ENCODE measurements at places on chromosomes 11 and 22. TPM values are rescaled to one million over a fixed set of nuclear protein-coding genes. Genes with fewer than 3 reads are reported as not detected.

- H3K36me3 ChIP-seq = peaks cover 17% of the 10 kb centered on the region
- no peaks in the 10 kb centered on the region for H3K4me1 ChIP-seq
- DNase-seq = no peak
These were observed 44.2 kb downstream of the TRIM66 start for GRCh38 chr11:8638300-8638699.

DNA sequence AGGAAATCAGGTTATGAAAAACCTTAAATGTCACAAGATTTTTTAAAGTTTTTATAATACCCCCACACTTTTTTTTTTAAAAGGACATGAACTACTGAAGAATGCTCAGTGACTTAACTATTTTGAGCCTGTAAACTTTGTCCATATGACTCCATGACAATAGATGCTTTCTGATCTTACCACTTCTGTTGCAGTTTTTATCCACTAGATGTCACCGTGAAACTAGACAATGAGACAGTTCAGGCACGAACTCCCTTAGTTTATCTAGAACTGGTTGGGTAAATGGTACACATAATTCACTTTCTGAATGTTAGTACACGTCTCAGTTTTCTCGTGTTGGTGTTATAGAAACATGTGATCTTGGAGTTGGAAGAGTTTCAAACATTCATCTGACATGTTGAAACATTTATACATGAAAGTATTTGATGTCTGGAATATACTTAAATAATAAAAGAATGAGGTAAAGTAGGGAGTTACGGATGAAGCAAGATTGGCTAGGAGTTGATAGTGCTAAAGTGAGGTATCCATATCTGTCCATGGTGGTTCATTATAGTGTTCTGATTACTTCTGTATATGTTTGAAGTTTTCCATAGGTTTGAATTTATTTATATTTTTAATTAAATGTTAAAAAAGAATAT lies 8.1 kb downstream of the CCDC15 start:
- no peaks in the 10 kb centered on the region for H3K36me3 ChIP-seq
- DNase-seq = no peak
- no peak overlapping the region for H3K27ac ChIP-seq
- no peaks in the 10 kb centered on the region for H3K4me1 ChIP-seq
- H3K4me3 ChIP-seq = no peak overlapping the region
- no peaks in the 10 kb centered on the region for H3K27me3 ChIP-seq

DNA sequence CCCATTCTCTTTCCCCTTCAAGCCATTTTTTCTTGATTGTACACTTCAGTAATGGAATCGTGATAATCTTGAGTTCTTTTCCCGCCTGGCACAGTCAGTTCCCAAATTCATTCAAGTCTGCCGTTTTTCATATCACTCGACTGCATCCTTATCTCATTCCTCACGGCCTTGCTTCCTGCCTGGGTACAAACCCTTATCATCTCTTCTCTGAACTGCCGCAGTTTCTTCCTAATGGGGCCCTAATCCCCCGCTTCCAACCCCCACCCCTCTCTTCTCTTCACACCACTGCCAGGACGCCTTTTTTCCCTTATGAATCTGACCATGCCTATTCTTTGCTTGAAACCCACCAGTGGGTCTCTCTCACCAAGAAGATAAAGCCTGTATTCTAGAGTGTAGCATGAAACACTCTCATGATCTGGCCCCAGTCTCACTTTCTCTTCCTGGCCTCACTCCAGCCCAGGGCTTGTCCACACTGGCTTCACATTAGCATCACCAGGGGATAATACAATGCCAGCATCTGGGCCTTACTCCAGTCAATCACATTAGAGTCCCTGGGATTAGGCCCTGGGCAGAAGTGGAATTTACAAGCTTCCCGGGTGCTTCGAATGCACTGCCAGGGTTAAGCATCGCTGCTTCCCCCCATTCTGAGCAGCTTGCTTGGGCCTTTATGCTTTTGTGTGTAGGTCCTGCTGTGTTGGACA lies 102.1 kb downstream of the FBXO7 start:
- peaks cover 9% of the 10 kb centered on the region for H3K4me1 ChIP-seq
- H3K27me3 ChIP-seq = no peaks in the 10 kb centered on the region
- no peaks in the 10 kb centered on the region for H3K36me3 ChIP-seq
- H3K27ac ChIP-seq = no peak overlapping the region
- no peak overlapping the region for H3K4me3 ChIP-seq

DNA sequence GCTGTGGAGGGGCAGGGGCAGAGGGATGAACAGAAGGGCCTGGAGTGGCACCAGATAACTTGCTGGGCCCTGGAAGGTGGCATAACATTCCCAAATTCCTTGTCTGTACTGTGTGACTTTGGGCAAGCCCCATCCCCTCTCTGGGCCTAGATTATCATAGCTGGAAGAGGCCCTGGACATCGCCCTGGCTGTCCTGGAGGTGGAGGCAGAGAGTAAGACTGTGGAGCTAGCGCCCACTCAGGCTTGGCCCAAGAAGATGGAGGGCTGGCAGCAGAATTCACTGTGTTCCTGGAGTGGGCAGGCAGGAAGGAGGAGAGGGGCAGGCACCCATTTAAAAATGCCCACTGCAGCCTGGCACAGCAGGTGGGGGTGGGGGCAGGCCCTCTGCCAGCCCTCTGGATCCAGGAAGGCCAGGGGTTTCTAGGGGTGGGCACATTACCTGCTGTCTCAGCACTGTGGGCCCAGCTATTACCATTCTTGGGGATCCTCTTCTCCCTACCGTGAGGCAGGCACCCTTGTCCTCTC lies 22.6 kb downstream of the ARHGEF17 start:
- DNase-seq = no peak
- H3K4me1 ChIP-seq = no peaks in the 10 kb centered on the region
- H3K27me3 ChIP-seq = no peaks in the 10 kb centered on the region
- no peaks in the 10 kb centered on the region for H3K36me3 ChIP-seq
- H3K4me3 ChIP-seq = no peak overlapping the region

- no peaks in the 10 kb centered on the region for H3K27me3 ChIP-seq
- H3K4me3 ChIP-seq = no peak overlapping the region
- peaks cover 22% of the 10 kb centered on the region for H3K4me1 ChIP-seq
- no peaks in the 10 kb centered on the region for H3K36me3 ChIP-seq
- no peak overlapping the region for H3K27ac ChIP-seq
These were observed 64.9 kb downstream of the BCR start for GRCh38 chr22:23245045-23245798.

GRCh38 chr22:41021613-41022454 lies 70.6 kb upstream of the EP300 start:
- peak; percentile 63 for DNase-seq
- peaks cover 15% of the 10 kb centered on the region for H3K4me1 ChIP-seq
- peak overlapping the region; percentile 74 for H3K27ac ChIP-seq
- no peaks in the 10 kb centered on the region for H3K36me3 ChIP-seq
- H3K4me3 ChIP-seq = peak overlapping the region; percentile 72
- no peaks in the 10 kb centered on the region for H3K27me3 ChIP-seq

- H3K27ac ChIP-seq = no peak overlapping the region
- H3K27me3 ChIP-seq = peaks cover 11% of the 10 kb centered on the region
- peaks cover 19% of the 10 kb centered on the region for H3K4me1 ChIP-seq
- no peak for DNase-seq
These were observed 1.3 kb downstream of the CLMP start for GRCh38 chr11:123193742-123194141.

- no peaks in the 10 kb centered on the region for H3K36me3 ChIP-seq
- H3K27me3 ChIP-seq = no peaks in the 10 kb centered on the region
- no peak overlapping the region for H3K4me3 ChIP-seq
These were observed 271.8 kb downstream of the TBC1D22A start for GRCh38 chr22:47034076-47034808.

DNA sequence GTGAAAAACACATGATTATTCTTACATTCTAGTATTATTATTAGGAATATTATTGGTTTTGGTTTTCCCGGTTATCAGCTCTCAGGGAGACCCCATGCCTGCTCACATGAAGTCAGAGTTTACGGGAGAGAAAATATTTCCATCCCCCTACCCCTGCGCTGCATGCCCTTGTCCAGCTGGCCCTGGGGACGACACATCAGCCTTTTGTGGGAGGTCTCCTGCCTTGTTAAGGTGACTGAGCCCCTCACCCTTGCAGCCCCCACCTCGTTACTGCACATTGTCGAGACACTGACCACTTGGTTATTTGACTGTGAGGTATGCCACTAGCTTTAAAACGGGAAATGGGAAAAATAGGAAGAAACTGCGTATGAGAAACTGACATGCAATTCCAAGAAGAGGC lies 63.0 kb downstream of the PARVG start:
- no peak for DNase-seq
- no peaks in the 10 kb centered on the region for H3K4me1 ChIP-seq
- no peaks in the 10 kb centered on the region for H3K27me3 ChIP-seq
- no peaks in the 10 kb centered on the region for H3K36me3 ChIP-seq
- H3K27ac ChIP-seq = no peak overlapping the region

DNA sequence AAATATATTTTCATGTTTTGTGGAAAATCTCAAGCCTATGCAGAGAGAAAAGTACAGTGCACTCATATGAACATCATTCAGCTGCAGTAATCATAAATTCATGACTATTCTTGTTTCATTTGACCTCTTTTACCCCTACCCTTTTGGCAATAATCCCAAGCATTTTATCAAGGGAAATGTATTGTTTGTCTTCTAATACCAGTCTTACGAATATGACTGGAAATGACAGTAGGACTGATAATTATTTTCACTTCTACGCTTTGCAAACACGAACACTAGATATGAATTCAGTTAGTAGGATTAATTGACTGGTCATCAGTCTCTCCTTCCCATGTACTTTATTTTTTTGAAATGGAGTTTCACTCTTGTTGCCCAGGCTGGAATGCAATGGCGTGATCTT lies 90.3 kb downstream of the MTMR3 start:
- no peak for DNase-seq
- no peak overlapping the region for H3K4me3 ChIP-seq
- H3K27ac ChIP-seq = no peak overlapping the region
- H3K36me3 ChIP-seq = no peaks in the 10 kb centered on the region
- H3K27me3 ChIP-seq = no peaks in the 10 kb centered on the region

GRCh38 chr11:65870706-65871681 lies 1.6 kb downstream of the EFEMP2 start:
- H3K27me3 ChIP-seq = no peaks in the 10 kb centered on the region
- no peak overlapping the region for H3K27ac ChIP-seq
- no peak overlapping the region for H3K4me3 ChIP-seq
- no peak for DNase-seq
- no peaks in the 10 kb centered on the region for H3K4me1 ChIP-seq

DNA sequence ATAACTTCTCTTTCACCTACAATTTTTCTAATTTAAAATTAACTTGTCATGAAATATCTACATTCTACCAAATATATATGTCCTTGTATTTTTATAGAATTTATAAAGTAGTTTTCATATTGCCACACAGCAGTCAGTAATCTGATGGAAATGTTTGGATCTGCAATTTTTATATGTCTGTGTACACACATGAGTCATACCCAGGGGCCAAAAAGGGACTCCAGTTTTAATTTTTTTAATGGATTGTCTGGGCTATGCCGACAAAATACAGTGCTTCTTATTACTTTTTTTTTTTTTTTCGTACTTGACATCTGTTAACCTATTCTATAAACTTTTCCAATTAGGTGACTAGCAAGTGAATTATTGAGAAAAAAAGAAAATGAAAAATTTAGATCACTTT lies 6.3 kb downstream of the GUCY1A2 start:
- H3K4me3 ChIP-seq = no peak overlapping the region
- H3K4me1 ChIP-seq = no peaks in the 10 kb centered on the region
- no peaks in the 10 kb centered on the region for H3K36me3 ChIP-seq
- H3K27ac ChIP-seq = no peak overlapping the region
- DNase-seq = no peak
- no peaks in the 10 kb centered on the region for H3K27me3 ChIP-seq

GRCh38 chr22:45684169-45684568 lies 12.5 kb downstream of the ATXN10 start:
- no peaks in the 10 kb centered on the region for H3K27me3 ChIP-seq
- H3K27ac ChIP-seq = no peak overlapping the region
- H3K4me3 ChIP-seq = no peak overlapping the region
- H3K4me1 ChIP-seq = peaks cover 9% of the 10 kb centered on the region

GRCh38 chr11:60242740-60243239 lies at the start of gene MS4A4E:
Gene MS4A4E (minus strand): TSS chr11:60243137. CDS start chr11:60230055, 13,082 bp downstream.
- H3K27me3 ChIP-seq = no peaks in the 10 kb centered on the region
- H3K4me1 ChIP-seq = no peaks in the 10 kb centered on the region
- H3K27ac ChIP-seq = no peak within 1 kb of the TSS
- no peak for DNase-seq
- H3K36me3 ChIP-seq = no peaks in the 10 kb centered on the region

DNA sequence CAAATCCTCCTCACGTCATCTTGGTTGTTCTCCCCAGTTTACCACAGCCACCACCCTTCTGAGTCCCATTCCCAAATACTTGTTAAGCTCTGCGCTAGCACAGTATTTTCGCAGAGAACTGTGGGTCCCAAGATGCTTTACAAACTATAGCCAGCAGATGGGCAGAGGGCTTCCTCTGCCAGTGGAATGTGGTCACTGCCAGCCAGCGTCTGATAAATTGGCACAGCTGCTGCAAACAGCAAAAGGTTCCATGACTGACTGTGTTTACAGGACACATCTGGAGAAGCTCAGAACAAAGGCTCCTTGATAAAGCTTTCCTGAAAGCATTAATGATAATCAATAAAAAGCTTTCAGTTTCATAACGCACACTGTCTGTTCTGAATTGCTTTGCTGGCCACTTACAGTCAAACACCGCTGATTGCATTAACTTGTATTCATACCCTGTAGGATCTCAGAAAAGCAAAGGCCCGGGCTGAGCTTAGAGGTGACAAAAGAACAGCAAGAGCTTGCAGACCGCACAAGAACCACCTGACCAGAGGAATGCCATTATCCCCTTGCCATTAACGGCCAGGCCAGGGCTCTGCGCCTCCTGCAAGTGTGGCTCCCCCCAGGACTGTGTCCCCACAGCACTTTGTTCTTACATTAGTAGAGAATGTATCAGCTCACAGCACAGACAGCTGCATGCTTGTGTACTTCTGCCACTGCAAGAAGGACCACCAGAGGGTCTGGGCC lies 120.6 kb downstream of the MICAL3 start:
- H3K4me1 ChIP-seq = no peaks in the 10 kb centered on the region
- no peak overlapping the region for H3K4me3 ChIP-seq
- DNase-seq = no peak
- peaks cover 12% of the 10 kb centered on the region for H3K36me3 ChIP-seq
- H3K27ac ChIP-seq = no peak overlapping the region
- H3K27me3 ChIP-seq = no peaks in the 10 kb centered on the region

DNA sequence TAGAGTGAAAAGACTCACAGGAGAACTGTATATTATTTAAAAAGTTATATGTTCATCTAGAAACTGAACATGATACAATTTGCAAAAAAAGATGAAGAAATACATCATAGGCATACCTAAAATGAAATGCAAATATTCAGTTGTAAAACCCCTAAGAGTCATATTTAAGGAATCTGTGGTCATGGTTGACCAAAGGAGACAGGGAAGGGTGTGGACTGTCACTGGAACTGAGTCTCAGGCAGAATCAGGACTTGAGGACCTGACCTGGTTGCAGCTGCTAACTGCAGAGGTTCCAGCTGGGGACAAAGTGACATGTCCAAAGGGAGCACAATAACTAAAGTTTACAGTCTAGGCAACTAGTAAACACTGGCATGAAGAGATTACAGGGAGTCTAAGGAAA lies 211.3 kb upstream of the RAG2 start:
- DNase-seq = no peak
- no peaks in the 10 kb centered on the region for H3K4me1 ChIP-seq
- H3K27me3 ChIP-seq = peaks cover 7% of the 10 kb centered on the region
- no peak overlapping the region for H3K4me3 ChIP-seq

Gene DCDC1
- 0.38 TPM for polyA plus RNA-seq

Gene UFD1
- 64.2 TPM for polyA plus RNA-seq

Gene SYCE3
- polyA plus RNA-seq = 0.45 TPM

Gene CHST1
- 0.32 TPM for polyA plus RNA-seq

Gene TIMM10B
- polyA plus RNA-seq = 16.4 TPM

Gene SLC22A6
- not detected for polyA plus RNA-seq

Gene OR51B2
- polyA plus RNA-seq = not detected

Gene NXPE2
- not detected for polyA plus RNA-seq

Gene OSBP2
- 0.54 TPM for polyA plus RNA-seq
